ENCODE measurements at places on chromosomes 2 and 18.

GRCh38 chr2:165893556-165893955 lies 60.0 kb downstream of the TTC21B start:
- H3K4me3 ChIP-seq = no peak overlapping the region
- H3K36me3 ChIP-seq = peaks cover 35% of the 10 kb centered on the region
- no peak for DNase-seq
- no peaks in the 10 kb centered on the region for H3K4me1 ChIP-seq

DNA sequence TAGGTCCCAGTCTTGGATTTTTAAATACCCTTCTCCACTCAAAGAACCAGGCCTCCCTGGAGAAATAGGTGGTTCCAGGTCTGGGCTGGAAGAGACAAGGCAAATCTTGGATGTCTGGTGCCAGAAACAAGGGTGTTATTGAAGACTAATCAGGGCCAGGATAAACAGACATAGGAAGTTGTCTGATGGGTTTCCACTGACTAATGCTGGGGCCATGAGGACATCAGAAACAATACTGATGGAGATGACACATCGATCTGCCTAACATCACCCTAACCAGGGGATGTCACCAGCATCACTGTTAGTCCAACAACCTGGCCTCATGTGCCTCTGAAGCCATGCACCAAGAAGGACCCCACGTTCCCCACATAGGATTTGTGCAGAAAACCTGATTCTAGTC lies 42.5 kb upstream of the GLI2 start:
- H3K4me3 ChIP-seq = no peak overlapping the region
- no peaks in the 10 kb centered on the region for H3K36me3 ChIP-seq
- no peak for DNase-seq
- no peak overlapping the region for H3K27ac ChIP-seq
- peaks cover 22% of the 10 kb centered on the region for H3K27me3 ChIP-seq

- no peak for DNase-seq
- no peaks in the 10 kb centered on the region for H3K36me3 ChIP-seq
- no peak overlapping the region for H3K27ac ChIP-seq
Observed at GRCh38 chr18:9700261-9700796, 7.8 kb upstream of the RAB31 start.

- no peak for DNase-seq
- H3K27me3 ChIP-seq = no peaks in the 10 kb centered on the region
- no peaks in the 10 kb centered on the region for H3K36me3 ChIP-seq
- no peak overlapping the region for H3K27ac ChIP-seq
- no peaks in the 10 kb centered on the region for H3K4me1 ChIP-seq
Observed at GRCh38 chr2:40118622-40119021, 333.3 kb downstream of the SLC8A1 start.

GRCh38 chr2:147135376-147135775 lies 709.5 kb upstream of the ACVR2A start:
- no peaks in the 10 kb centered on the region for H3K4me1 ChIP-seq
- H3K36me3 ChIP-seq = peaks cover 1% of the 10 kb centered on the region
- no peak overlapping the region for H3K27ac ChIP-seq
- H3K27me3 ChIP-seq = peaks cover 7% of the 10 kb centered on the region

DNA sequence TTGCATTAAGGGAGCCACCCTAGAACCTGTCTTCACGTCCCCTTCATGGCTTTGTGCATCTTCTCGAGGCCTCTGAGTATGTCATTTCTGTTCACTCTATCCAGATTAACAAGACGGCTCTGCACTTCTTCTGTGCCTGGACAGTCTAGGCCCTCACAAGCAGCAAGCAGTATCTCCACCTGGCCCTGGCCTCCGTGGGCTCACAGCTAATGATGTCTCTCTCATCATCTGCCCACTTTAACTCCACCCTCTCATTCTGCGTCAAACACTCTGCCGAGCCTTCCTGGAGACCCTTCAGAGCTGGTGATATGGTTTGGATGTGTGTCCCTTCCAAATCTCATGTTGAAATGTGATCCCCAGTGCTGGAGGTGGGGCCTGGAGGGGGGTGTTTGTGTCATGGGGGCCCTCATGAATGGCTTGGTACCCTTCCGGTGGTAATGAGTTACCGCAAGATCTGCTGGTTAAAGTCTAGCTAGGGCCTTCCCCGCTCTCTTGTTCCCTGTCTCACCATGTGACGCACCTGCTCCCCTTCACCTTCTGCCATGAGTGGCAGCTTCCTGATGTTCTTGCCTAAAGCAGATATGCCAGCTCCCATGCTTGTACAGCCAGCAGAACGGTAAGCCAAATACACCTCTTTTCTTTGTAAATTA lies 132.5 kb upstream of the ID2 start:
- no peak overlapping the region for H3K4me3 ChIP-seq
- H3K4me1 ChIP-seq = peaks cover 45% of the 10 kb centered on the region
- no peak for DNase-seq
- no peaks in the 10 kb centered on the region for H3K27me3 ChIP-seq
- no peak overlapping the region for H3K27ac ChIP-seq
- no peaks in the 10 kb centered on the region for H3K36me3 ChIP-seq

DNA sequence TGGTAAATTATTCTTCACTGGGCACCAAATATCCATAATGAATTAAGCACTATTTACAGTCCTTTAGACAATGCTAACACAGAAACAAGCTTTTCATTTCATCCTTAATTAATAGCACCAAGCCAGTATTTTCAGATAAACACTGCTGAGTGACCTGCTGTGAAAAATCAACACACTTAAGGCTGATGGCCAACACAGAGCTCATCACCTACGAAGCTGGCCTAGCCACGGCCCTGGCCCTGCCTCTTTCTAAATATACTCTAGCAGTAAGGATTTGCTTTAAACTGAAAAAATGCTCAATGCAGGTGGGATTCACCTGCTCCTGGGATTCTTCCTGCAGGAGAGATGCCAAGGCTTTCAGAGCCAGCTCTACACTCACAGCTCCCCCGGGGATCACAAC lies 18.4 kb downstream of the CYB5A start:
- no peak overlapping the region for H3K4me3 ChIP-seq
- no peaks in the 10 kb centered on the region for H3K27me3 ChIP-seq
- H3K27ac ChIP-seq = no peak overlapping the region
- DNase-seq = no peak
- H3K4me1 ChIP-seq = no peaks in the 10 kb centered on the region
- no peaks in the 10 kb centered on the region for H3K36me3 ChIP-seq

DNA sequence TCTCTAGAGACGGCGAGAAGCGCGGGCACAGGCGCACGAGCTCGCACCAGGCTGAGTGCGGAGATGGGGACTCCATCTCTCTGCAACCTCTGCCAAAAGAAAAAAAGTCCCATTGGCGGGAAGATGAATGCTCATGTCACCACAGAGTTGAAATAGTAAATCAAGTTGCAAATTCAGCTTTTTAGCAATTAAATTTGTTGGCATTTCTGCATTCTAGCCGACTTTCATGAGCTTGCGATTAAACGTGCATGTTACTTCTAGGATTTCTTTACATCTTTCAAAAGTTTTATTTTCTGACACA lies 588 bp downstream of the CHAC2 start:
- H3K36me3 ChIP-seq = peaks cover 25% of the 10 kb centered on the region
- H3K27ac ChIP-seq = peak overlapping the region; percentile 97
- no peaks in the 10 kb centered on the region for H3K27me3 ChIP-seq

GRCh38 chr2:27191070-27191829 lies 20.6 kb upstream of the ATRAID start:
- H3K27ac ChIP-seq = no peak overlapping the region
- no peaks in the 10 kb centered on the region for H3K27me3 ChIP-seq
- DNase-seq = peak; percentile 25
- no peaks in the 10 kb centered on the region for H3K36me3 ChIP-seq

DNA sequence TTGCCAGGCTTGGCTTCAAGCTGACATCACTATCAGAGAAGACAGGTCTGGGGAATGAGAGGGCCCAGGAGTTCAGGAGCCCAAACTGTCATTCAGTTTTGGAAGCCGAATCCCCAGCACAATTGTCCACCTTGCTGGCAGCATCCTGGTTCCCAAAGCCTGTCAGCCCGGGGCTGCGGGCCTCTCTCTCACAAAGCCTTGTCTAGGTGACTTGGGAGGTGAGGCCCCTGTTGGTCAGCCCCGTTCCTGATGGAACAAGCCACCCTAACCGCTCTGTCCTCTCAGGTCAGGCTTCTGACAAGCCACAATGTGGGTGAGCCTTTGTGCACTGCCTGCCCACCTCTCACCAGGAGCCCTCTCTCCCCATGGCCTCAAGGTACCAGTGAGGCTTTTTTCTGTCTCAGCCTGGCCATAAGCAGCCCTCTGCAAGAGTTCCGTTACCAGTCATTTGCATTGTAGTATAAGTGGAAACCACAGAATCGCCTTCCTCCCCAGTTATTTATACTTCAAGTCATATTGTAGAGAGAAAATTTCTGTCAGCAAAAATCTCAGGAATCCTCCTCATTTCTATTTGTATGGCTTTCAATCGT lies 100.6 kb downstream of the MSH2 start:
- H3K27ac ChIP-seq = no peak overlapping the region
- H3K4me1 ChIP-seq = peaks cover 28% of the 10 kb centered on the region
- H3K36me3 ChIP-seq = peaks cover 11% of the 10 kb centered on the region
- no peaks in the 10 kb centered on the region for H3K27me3 ChIP-seq
- no peak for DNase-seq

GRCh38 chr2:238554468-238555315 lies 128.0 kb downstream of the ASB1 start:
- H3K27me3 ChIP-seq = peaks cover 2% of the 10 kb centered on the region
- no peaks in the 10 kb centered on the region for H3K36me3 ChIP-seq
- H3K4me3 ChIP-seq = no peak overlapping the region
- H3K27ac ChIP-seq = no peak overlapping the region
- no peak for DNase-seq

DNA sequence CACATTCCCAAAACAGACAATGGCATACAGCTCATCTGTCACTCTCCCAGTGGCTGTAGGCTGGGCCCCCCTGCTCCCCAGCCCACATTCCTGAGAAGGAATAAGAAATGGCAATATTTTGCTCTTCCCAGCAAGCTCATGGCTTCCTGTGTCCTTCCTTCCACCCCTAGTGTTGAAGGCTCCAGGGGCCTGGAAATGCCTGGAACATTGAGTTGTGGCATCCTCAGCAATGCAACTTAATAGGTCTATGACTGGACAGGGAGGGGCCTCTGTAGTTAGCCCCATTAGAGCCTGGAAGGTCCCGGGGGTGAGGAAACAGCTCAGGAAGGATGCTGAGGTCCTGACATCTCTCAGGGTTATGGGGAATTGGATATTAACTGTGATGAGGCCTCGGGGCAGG lies 3.3 kb downstream of the KIF3C start:
- H3K4me3 ChIP-seq = no peak overlapping the region
- H3K36me3 ChIP-seq = no peaks in the 10 kb centered on the region
- H3K27ac ChIP-seq = no peak overlapping the region
- H3K27me3 ChIP-seq = no peaks in the 10 kb centered on the region

DNA sequence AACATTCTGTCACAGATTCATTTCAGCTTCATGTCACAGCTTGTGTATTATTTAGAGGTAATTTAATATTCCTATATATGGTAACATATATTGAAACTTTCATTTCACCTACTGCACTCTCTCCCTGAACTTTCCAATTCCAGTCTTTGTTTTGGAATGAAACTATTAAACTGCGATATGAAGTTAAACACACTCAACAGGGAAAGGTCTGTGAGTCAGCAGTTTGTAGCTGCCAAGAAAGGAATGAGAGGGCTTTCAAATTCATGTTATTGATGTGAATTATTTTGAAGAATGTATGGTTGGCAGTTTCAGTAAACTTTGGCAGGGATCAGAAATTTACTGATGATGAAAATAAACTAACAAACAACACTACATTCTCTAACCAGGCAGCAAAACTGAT lies 148.3 kb downstream of the HNMT start:
- no peak overlapping the region for H3K27ac ChIP-seq
- DNase-seq = no peak
- H3K4me3 ChIP-seq = no peak overlapping the region
- no peaks in the 10 kb centered on the region for H3K36me3 ChIP-seq
- no peaks in the 10 kb centered on the region for H3K4me1 ChIP-seq

DNA sequence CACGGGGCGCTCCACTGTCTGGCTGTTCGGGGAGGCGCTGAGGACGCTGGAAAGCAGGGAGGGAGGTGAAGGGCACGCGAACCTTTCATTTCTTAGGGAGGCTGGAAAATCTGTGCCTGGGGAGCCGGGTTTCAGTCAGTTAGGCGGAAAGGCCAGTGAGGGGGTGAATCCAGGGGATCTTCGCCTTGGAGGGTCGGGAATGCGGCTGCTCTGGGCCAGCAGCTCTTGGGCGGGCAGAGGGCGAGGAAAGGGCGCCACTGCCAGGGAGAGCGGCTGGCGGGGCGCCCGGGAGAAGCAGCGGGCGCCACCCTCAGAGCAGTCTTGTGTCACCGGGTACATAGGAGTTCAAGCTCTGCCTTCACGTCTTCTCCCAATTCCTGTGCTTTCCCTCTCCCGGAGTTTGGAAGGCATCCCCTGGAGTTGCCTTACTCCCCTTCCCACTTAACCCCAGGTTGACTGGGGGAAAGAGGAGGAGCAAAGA lies 1.4 kb downstream of the CCDC85A start:
- no peak overlapping the region for H3K27ac ChIP-seq
- H3K27me3 ChIP-seq = peaks cover 42% of the 10 kb centered on the region
- H3K36me3 ChIP-seq = no peaks in the 10 kb centered on the region
- peaks cover 4% of the 10 kb centered on the region for H3K4me1 ChIP-seq

- no peaks in the 10 kb centered on the region for H3K36me3 ChIP-seq
- no peak for DNase-seq
- no peak overlapping the region for H3K4me3 ChIP-seq
- no peaks in the 10 kb centered on the region for H3K4me1 ChIP-seq
Observed at GRCh38 chr18:39434223-39434920, 1868.8 kb upstream of the CELF4 start.

- DNase-seq = no peak
- H3K27me3 ChIP-seq = no peaks in the 10 kb centered on the region
- no peak overlapping the region for H3K4me3 ChIP-seq
- no peaks in the 10 kb centered on the region for H3K4me1 ChIP-seq
Observed at GRCh38 chr18:2537296-2537695, 34.0 kb downstream of the METTL4 start.

- no peaks in the 10 kb centered on the region for H3K36me3 ChIP-seq
- no peak overlapping the region for H3K4me3 ChIP-seq
Observed at GRCh38 chr2:198453866-198454265, 649.5 kb downstream of the PLCL1 start.

DNA sequence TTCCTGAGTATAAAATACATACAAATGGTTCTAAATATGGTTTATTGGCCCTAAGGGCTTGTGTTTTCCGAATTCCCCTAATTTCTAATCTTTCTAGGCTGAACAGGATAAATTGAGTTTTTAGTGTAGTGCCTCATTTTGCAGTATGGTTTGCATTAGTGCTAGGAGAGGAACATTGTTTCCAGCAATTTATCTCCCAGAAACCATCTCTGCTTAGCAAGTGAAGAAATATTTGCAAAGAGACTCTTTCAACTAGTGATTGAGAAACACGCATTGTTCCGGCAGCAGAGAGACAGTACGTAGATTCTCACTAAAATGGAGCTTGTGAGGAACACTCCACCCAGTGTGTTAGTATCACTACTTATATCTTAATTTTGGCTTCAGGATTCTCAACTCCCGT lies 177.8 kb upstream of the EPAS1 start:
- DNase-seq = no peak
- no peak overlapping the region for H3K27ac ChIP-seq
- no peaks in the 10 kb centered on the region for H3K36me3 ChIP-seq
- no peaks in the 10 kb centered on the region for H3K4me1 ChIP-seq
- H3K4me3 ChIP-seq = no peak overlapping the region
- H3K27me3 ChIP-seq = peaks cover 5% of the 10 kb centered on the region

GRCh38 chr2:225893151-225893550 lies 493.6 kb downstream of the NYAP2 start:
- H3K4me1 ChIP-seq = no peaks in the 10 kb centered on the region
- no peaks in the 10 kb centered on the region for H3K36me3 ChIP-seq
